ENCODE measurements at places on chromosomes 2 and 18.

DNA sequence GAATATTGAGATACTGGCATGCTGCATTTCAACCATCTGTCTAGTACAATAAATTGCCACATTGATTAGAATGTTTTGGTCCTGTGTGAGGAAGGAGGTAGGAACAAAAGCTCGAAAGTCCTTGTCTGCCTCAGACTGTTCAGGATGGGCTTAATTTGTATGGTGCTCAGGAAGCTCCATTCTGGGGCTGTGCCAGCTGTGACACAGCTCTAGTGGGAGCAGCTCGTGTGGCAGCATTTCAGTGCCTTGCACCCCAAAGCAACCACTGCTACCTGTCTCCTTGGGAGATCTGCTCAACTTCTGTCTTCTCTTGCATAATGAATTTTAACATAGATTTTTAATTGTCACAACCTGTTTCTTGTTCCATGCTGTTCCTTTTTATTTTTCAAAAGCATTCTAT is 144.4 kb upstream of the THUMPD2 start:
- DNase-seq, result no peak

DNA sequence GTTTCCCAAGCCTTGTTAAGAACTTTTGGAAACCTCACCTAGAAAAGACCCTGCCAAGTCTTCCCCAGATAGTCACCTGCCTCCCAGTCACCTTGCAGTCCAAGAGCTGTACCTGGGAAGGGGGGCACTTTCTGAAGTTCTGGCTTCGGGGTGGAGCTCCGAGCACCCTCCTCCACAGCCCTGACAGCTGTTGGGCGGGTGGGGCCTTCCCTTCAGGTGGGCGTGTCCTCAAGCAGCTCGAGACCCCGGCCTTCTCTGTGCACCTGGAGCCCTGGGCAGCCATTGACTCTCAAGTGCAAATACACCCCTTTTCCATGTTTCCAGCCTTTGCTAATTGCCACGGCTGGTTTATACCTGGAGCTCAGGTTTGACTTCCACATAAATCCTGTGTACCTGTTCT is 37.0 kb upstream of the IGFBP5 start:
- DNase-seq, result no peak

DNA sequence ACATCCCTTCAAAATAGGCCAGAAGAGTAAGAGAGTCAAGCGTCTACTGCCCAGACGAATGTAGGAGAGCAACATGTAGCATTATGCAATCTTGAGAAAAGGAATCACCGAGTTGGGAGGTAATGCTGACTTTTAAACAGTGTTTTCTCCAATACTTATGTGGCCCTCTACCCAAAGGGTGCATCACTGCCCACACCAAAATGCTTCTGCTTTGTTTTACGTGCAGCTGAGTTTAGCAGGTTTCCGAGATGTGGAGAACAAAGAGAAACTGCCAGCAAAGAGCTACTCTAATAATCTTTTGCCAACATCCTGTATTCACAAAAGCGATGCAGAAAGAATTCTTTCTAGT is 63.4 kb upstream of the ZEB2 start:
- DNase-seq, result no peak

DNA sequence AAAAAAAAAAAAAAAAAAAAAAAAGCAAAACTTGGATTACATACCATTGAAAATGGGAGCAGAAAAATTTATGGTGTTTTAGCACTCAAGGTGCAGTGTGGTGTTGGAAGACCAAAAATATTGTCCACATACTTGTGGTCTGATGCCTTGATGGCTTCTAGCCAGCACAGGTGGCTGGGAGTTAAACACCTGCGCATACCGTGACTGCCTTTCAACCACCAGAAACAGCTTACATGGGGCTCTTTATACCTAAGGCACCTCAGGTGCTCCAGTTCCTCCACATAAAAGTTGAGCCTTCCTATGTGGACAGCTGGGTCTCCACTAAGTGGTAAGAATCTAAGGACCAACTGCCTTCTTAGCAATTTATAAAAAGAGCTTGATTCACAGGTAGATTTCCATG is 802.6 kb upstream of the CELF4 start:
- no peak for DNase-seq

DNA sequence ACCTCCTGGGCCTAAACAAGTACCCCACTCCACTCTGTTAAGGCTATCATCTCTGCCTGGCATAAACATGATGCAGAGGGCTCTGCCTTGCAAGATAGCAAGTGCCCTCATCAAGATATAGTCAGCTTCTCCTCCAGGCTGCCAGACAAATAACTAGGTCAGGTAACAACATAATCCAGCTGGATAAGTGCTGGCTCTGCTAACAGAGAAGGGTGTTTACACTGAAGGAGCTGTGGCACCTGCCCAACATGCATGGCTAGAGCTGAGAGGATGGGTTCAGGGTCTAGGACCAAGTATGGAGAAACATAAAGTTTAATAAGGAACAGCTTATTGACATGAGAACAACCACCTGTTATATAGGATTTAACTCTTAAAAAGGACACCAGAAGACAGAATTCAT is 42.8 kb downstream of the DLGAP1 start:
- DNase-seq, result no peak

DNA sequence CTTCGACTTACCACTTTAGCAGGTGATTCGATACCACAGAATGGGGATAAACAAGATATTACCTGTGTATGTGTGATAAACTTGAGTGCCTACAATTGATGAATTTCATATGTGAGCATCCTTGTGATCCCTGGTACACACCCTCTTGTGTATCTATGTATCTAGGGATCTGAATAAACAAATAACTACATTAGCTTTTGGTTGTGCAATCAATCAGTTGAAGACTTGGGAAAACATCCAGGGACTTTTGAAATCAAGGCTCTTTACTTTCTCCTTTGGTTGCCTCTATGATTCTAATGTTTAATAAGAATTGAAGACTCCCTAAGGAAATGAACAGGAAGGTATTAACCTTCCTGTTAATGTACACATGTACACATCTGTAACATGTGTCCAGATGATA is 97.3 kb upstream of the DCC start:
- no peak for DNase-seq

GRCh38 chr2:155218945-155219344 is 520.5 kb downstream of the KCNJ3 start:
- DNase-seq, result no peak

GRCh38 chr2:34570266-34570872 is 971.3 kb upstream of the FAM98A start:
- DNase-seq, result peak; percentile 24

DNA sequence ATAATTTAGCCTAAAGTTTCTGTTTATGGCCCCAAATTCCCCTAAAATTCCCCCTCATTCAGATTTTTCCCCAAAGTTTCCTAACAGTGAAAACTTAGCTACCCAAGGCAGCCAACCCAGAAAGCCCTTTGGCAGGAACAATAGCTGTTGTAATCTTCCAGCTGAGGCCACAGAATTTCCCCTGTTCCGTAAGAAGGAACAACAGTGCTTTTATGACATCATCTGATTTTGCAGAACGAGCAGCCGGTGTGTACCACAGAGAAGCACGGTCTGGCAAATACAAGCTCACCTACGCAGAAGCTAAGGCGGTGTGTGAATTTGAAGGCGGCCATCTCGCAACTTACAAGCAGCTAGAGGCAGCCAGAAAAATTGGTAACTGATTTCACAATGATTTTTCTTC is 6.3 kb downstream of the TNFAIP6 start:
- DNase-seq, result no peak

- DNase-seq, result peak; percentile 34
Measured at GRCh38 chr18:48161191-48161910, 230.9 kb upstream of the SMAD2 start.

GRCh38 chr2:206562375-206562774 is 79.9 kb upstream of the FAM237A start:
- DNase-seq, result no peak

DNA sequence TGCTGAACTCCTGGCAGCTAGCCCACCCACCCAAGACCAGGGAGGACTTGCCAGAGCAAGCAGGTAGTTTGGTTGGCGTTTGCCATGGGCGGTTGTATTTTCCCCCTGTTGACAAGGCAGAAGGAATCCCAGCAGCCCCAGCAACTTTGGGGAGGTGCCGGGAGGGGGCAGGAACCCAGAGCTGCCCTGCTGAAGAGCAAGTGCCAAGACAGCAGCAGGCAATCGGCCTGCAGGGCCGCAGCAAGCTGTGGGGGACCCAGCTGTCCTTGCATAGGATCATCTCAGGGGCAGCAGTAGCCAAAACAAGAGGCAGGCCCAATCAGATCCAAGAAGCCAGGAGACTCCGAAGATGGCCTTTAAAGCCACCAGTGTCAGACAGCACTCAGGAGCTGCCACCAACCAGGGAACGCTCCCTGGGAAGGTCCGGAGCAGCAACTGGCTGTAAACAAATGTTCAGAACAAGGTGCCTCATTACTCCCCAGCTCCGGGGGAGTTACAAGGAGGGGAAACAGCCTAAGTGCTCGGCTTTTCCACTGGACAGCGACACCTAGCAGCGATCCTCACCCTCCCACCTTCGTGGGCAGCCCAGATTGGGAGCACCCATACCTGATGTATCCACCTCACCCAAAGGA is 2.1 kb downstream of the ST8SIA5 start:
- DNase-seq, result no peak

DNA sequence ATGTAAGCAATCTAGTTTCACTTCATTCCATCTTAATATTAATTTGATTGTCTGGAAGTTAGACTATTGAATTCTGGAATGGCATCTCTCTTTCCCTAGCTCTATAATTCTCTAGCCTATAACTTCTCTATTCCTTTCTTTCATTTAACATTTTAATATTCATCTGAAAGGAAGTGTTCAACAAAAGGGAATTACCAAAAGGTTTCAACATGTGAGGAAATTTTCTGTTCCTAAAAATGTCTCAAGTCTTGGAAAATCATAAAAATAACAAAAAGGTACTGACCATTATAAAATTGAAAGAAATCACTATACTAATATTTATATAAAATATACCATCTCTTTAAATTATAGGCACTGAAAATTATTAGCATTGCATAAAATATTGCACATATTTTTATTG is 228.7 kb downstream of the TXNL1 start:
- no peak for DNase-seq

DNA sequence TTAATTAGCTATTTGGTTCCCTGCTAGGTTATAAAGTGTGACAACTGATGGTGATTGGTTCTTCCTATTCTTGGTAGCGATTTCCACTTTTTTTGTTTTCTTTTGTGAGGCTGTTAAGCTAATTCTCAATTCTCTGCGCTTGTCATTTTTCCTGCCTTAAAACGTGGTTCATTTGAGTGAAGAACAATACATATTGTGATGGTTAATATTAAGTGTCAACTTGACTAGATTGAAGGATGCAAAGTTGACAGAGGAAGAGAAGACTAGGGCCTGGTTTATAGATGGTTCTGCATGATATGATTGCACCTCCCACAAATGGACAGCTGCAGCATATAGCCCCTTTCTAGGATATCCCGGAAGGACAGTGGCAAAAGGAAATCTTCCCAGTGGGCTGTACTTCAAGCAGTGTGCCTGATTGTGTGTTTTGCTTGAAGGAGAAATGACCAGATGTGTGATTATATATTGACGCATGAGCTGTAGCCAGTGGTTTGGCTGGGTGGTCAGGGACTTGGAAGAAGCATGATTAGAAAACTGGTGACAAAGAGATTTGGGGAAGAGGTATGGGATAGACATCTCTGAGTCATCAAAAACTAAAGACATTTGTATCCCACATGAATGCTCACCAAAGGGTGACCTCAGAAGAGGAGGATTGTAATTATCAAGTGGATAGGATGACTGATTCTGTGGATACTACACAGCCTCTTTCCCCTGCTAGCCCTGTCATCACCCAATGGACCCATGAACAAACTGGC is 39.4 kb upstream of the ZNF804A start:
- DNase-seq, result no peak

- DNase-seq, result no peak
Measured at GRCh38 chr2:199382091-199382490, 75.6 kb downstream of the SATB2 start.

GRCh38 chr18:76188097-76188496 is 306.9 kb downstream of the ZNF516 start:
- no peak for DNase-seq

DNA sequence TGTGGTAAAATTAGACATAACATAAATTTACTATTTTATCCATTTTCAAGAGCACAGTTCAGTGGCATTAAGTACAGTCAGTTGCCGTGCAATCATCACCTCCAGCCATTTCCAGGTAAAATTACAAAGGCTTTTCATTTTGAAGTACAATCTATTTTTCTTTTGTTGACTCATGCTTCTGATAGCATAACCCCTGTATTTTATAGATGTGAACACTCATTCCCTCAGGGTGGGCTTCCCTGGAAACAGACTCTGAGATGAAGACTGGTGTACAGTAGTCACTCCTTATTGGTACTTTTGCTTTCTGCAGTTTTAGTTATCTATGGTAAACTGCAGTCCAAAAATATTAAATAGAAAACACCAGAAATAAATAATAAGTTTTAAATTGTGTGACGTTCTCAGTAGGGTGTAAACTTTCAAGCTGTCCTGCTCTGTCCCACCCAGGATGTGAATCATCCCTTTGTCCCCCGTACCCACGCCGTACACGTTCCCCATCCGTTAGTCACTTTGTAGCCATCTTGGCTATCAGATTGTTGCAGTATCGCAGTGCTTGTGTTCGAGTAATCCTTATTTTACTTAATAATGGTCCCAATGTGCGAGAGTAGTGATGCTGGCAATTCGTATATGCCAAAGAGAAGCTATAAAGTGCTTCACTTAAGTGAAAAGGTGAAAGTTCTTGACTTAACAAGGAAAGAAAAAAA is 41.1 kb upstream of the NAB1 start:
- no peak for DNase-seq

GRCh38 chr18:24704946-24705630 is 244.7 kb downstream of the HRH4 start:
- no peak for DNase-seq

GRCh38 chr18:26228562-26229260 is 2.5 kb downstream of the TAF4B start:
- peak; percentile 24 for DNase-seq

- DNase-seq, result no peak
Measured at GRCh38 chr18:36692371-36692770, 136.4 kb downstream of the TPGS2 start.

- DNase-seq, result peak; percentile 28
Measured at GRCh38 chr2:105746177-105747080, 1.7 kb downstream of the NCK2 start.

DNA sequence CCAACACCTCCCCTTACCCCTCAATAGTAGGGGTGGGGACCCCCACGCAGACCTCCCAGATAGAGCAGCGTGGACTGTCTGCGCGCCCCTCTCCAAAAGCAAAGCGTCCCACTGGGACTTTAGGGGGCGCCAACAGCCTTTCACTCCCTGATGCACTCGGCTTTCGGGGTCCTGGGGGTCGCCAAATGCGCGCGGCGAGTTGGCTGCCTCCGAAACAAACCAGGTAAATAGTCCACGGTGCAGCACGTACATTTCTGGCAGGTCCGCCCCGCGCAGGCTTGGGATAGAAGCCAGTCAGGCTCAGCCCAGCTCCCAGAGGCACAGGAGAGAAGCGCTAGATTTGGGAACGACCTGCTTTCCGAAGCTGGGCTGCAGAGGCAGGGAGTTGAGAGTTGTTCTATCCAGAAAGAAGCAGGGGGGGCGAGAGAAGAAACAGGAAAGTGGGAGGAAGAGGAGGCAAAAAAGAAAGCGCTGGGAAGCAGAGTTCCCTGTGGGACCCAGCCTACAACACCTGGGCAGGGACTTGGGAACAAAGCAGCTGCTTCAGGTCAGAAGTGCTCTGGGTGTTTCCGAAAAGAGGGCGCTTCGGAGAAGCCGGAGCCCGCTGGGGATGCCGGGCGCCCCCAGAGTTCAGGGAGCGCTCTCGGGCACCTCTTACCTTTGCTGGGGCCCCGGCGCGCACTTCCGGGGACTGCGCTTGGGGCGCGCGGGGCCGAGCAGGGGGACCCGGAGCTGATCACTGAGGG is 544 bp downstream of the EVA1A start:
- no peak for DNase-seq

GRCh38 chr18:62399781-62400308 is 74.7 kb downstream of the TNFRSF11A start:
- peak; percentile 16 for DNase-seq

GRCh38 chr2:51053213-51053612 is 21.3 kb upstream of the NRXN1 start:
- DNase-seq, result no peak

All from NAMALWA (cell line).